Activated CD4-positive, alpha-beta T cell treated with anti-CD3 and anti-CD28 coated beads, Interleukin-2, amount 50 U/mL, for 48 hours (primary cell): ENCODE measurements at places on chromosomes 1 and 21.
A peak's percentile ranks its signal among the peaks of the same experiment; 100 is the strongest.

GRCh38 chr1:40818264-40818961 is 34.8 kb downstream of the KCNQ4 start:
- peak; percentile 93 for DNase-seq

- no peak for DNase-seq
Measured at GRCh38 chr1:3858231-3858981, 1.1 kb downstream of the DFFB start.

DNA sequence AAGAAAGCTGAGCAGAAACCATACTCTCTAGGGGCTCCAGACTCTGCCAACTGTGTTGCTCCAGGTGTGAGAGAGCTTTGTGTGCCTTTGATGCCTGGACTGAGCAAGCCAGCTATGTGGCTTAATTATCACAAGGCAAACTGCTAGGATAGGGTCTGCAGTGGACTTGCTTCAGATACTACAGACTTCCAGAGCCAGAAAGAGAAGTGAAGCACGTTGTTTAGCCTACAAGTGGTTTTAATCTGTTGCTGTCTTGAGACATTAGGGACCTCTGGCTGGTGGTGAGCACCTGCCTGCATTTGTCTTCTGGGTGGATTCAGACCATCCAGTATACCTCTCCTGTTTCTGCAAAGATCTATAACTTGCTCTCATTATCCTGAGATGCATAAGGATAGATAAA is 353.4 kb upstream of the PLXNA2 start:
- no peak for DNase-seq

- DNase-seq, result no peak
Measured at GRCh38 chr1:168488138-168488537, 55.7 kb downstream of the XCL2 start.

DNA sequence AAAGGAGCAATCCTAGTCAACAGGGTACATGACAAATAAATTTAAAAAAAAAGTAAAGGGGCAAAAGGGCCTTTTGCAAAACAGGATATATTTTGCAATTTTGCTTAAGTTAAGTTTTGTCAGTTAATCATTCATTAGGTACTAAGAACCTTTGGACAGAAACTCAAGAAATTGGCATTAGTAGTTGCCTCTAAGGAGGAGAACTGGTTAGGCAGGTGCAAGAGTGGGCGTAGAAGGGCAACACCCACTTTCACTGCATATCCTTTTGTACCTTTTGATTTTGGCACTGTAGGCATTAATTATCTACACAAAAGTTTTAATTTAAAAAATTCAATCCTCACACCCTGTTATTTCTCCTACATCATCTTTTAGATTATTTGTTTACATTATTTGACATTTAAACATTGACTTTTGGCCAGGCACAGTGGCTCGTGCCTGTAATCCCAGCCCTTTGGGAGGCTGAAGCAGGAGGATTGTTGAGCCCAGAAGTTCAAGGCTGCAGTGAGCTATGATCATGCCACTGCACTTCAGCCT is 4.3 kb downstream of the DDAH1 start:
- no peak for DNase-seq

- DNase-seq, result no peak
Measured at GRCh38 chr1:17671314-17671705, 83.8 kb upstream of the ACTL8 start.

DNA sequence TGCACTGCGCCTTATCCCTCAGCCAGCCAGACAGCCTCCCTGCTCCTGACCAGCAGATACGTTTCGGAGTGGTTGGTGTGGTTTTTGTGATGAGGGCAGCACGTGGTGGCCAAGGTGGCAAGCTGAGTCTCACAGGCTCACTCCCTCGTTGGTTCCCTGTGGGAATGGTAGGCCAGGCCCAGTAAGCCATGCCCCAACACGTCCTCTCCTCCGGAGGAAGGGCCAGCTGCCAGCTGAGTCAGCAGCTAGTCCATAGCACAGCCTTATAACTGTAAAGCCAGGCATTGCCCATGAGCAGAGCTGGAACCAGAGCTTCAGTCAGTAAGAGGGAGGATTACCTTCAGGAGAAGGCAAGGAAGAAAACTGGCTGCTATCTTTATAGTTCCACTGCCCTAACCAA is 29.5 kb downstream of the SZRD1 start:
- no peak for DNase-seq

GRCh38 chr1:208962867-208963266 is 620.6 kb upstream of the CAMK1G start:
- no peak for DNase-seq

- no peak for DNase-seq
Measured at GRCh38 chr1:185087101-185087500, 41.7 kb downstream of the RNF2 start.

DNA sequence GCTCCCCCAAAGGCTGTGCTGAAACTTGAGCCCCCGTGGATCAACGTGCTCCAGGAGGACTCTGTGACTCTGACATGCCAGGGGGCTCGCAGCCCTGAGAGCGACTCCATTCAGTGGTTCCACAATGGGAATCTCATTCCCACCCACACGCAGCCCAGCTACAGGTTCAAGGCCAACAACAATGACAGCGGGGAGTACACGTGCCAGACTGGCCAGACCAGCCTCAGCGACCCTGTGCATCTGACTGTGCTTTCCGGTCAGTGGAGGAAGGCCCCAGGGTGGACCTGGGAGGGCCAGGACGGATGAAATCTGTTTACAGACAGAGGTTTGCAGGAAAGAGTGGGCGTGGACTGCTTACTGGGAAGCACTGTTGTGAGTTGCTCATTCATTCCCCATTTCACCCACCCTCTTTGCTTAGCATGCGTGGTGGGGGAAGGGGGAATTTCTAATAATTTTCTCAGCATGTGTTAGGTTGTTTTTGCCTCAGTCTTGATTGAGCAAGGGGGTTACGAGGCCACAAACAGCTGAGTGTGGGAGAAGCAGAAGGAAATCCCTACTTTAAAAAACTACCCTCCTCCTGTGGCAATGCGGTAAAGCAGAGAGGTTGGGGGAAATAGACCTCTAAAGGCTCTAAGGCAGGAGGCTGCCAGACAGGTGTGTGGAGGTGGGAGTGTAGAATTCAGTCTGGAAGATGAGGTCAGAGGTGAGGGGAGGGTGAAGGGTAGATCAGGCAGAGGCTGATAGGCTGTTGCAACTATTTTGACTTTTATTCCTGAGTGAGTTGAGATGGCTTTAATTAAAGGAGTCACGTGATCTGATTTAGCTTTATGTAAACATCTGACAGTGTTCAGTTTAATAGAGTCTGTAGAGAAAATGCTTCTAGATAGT is 1.3 kb downstream of the FCGR2A start:
- no peak for DNase-seq

DNA sequence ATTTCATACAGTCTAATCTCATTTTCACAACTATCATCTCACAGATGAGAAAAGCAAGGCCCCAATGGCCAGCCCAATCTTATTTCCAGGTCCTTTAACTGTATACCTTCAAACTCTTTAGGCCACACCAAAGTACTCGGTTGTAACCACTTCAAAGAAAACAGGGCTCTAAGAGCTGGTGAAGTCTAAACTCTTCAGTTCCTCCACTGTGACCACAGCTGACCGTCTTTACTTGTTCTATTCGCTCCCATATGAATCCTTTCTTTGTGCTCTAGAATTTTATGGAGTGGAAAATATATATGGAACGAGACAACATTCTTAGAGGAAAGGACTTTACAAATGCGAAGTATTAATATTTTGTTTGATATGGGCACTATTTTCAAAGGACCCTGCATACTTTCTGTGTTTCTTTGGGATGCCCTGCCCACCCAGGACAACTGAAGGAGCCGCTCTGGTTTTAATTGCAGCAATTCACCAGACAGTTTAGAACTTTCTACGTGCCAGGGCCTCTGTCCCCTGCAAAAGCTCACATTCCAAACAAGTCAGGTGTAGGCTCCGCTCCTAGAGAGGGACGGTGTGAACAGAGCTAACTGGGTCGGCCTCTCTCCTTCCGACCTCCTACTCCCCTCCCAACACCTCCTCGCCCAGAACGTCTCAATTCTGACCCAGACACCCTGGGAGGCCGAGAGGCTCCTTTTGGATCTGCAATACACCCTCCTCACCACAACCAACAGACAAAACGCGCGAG is 15.7 kb downstream of the IER5 start:
- DNase-seq, result no peak

DNA sequence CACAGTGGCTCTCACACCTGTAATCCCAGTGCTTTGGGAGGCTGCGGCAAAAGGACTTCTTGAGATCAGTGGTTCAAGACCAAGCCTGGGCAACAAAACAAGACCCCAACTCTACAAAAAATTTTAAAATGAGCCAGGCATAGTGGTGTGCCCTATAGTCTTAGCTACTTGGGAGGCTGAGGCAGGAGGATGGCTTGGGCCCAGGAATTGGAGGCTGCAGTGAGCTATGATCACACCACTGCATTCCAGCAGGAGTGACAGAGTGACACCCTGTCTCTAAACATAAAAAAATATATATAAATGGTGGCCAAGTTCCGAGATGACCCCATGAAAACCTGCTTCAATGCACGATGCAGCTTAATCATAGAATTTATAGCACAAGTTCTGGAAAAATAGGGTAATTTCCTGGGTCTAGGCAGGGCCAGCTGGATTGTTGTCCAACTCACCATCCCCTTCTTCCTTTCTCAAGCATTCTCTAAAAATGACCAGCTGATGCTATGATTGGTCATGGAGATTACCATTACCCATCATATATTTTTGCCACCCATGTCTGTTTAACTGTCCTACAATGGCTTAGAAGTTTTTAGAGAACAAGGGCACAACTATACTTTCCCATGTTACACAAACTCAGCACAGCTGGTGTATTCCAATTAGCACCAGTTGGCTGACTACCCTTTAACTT is 5.3 kb upstream of the GNPAT start:
- DNase-seq, result no peak

DNA sequence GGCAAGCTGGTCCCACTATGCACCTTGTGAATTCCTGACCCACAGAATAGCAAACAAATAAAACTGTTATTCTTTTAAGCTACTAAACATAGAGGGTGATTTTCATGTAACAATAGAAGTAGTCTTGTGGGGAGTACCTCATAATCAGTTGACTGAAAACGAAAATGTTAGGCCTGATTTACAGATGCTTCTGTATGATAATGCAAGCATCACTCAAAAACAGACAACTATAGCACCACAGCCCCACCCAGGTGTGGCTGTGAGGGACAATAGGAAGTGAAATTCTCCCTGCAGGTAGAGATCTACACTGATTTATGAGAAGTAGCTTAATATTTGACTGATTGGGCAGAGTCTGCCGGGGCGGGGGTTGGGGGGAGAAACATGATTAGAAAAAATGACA is 26.5 kb upstream of the KRTAP19-8 start:
- no peak for DNase-seq

GRCh38 chr1:201180141-201180540 is 10.5 kb upstream of the IGFN1 start:
- DNase-seq, result no peak

DNA sequence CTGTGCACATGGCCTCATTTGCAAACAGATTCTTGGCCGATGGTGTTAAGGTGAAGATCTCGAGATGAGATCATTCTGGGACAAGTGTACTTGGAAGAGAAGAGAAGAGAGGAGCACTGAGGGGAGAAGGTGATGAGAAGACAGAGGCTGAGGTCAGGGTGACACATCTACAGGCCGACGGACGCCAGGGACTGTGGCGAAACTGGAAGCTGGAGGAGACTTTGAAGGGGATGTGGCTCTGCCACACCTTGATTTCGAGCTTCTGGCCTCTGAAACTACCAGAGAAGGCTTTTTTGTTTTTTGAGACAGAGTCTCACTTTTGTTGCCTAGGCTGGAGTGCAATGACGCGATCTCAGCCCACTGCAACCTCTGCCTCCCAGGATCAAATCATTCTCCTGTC is 137.5 kb upstream of the TMEM51 start:
- DNase-seq, result no peak

DNA sequence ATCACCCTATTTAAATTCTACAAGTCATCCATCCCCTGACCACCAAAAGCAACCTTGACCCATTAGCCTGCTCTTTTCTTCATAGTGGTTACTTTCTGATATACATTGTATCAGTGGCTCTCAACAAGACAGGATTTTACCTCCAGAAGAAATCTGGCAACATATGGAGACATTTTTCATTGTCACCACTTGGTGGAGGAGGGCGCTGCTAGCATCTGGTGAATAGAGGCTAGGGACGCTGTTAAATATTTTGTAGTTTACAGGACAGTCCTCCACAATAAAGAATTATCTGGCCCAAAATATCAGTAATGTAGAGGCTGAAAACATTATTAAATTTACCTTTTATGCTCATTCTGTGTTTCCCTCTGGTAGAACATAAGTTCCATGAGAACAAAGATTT is 6.1 kb downstream of the HSPA13 start:
- no peak for DNase-seq

- no peak for DNase-seq
Measured at GRCh38 chr1:14784790-14785773, 186.6 kb downstream of the KAZN start.

GRCh38 chr1:174051956-174052355 is 29.8 kb upstream of the RC3H1 start:
- DNase-seq, result no peak

DNA sequence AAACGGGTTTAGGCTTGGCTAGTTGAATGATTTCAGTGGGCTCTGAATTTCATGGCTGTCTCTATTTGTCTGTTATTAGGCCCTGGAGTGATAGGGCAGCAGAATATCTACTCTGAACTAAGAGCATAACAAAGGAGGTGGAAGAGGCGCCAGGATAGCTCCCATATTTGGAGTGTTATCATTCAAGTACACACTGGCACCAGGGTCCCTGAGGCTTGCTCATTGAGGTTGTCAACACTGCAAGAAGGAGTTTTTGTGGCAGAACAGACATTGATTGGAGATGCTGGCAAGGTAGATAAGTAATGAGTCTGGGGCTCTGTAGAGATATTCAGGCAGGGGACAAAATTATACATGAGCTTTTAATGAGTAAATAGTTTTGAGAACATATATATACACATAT is 1748.4 kb downstream of the MRPL39 start:
- no peak for DNase-seq

GRCh38 chr1:227453631-227454355 is 109.6 kb upstream of the ZNF678 start:
- DNase-seq, result no peak

- no peak for DNase-seq
Measured at GRCh38 chr1:95230768-95231191, 3.2 kb upstream of the RWDD3 start.

- no peak for DNase-seq
Measured at GRCh38 chr1:116879478-116880133, 30.1 kb upstream of the PTGFRN start.

GRCh38 chr21:34779860-34780259 is 111.1 kb downstream of the CLIC6 start:
- no peak for DNase-seq

- DNase-seq, result no peak
Measured at GRCh38 chr1:66176012-66176715, 357.8 kb upstream of the SGIP1 start.
